ENCODE measurements at places on chromosomes 13 and 19.

DNA sequence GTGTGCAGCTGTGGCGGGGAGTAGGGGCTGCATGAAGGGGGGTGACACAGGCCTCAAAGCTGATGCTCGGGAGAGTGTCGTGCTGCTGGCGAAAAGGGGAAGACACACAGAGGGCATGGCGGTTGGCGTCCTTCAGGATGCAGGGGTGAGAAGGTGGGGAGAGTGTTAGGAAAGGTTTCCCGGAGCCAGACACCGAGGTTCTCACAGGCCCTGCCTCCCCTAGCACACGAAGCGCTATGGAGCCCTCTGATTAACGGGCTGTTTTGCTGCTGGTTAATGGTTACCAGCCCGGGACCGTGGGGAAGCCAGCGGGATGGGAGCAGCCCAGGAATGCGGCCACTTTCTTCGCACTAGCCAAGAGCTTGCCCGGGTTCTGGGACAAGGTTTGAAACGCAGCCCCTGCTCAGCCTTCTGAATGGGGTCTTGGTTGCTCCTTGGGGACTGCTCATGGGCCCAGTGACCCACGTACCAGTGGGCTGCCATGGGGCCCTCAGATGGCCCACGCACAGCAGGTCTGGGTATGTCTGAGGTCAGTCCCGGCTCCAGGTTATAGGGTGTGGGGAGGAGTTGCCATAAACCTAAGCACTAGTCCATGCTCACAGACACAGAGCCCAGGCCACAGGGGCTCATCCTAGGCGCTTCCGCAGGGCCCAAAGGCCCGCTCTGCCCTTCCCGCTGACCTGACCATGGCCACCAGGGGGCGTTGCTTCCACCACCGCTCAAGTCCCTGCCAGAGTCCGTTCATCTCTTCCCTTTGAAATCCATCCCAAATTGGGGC lies 31.3 kb upstream of the ISYNA1 start:
- DNase-seq, result peak; percentile 77

- DNase-seq, result no peak
These were observed 17.8 kb upstream of the LATS2 start for GRCh38 chr13:21079221-21079620.

DNA sequence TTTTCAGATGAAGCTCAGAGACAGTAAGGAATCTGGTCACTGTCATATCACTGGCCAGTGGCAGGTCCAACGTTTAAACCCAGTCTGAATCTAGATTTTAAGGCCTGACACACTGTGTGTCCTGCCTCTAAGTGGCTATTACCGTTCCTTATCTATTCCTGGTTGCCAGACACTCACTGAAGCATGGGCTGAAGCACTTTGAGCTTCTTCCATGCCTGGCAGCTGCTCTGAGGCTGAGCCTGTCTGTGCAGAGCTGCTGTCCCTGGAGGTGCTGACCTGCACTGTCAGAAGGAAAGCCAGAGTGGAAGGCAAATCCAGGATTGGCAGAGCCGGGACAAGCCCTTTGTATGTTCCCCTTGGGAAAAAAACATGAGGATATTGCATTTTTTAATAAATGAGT lies 109.2 kb upstream of the SLC7A1 start:
- no peak for DNase-seq

DNA sequence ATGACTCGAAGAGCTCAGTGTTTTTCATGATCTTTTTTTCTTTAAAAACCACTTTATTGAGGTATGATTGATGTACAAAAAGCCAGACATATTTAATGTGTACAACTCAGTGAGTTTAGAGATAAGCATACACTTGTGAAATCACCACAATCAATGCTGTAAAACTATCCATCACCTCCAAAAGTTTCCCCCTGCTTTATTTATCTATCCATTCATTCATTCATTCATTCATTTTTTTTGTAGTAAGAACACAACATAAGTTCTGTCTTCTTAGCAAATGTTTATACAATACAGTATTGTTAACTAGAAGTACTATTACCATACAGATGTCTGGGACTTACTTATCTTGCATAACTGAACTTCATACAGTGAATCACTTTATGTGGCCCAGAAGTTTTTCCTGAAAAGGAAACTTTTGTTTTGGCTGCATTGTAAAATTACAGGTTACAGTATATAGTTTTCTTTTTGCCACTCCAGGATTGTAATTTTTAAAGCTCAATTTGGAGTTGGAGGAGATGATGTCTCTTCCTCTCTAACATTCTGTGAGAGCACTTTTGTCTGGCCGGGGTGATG lies 6.7 kb downstream of the RAP2A start:
- no peak for DNase-seq

DNA sequence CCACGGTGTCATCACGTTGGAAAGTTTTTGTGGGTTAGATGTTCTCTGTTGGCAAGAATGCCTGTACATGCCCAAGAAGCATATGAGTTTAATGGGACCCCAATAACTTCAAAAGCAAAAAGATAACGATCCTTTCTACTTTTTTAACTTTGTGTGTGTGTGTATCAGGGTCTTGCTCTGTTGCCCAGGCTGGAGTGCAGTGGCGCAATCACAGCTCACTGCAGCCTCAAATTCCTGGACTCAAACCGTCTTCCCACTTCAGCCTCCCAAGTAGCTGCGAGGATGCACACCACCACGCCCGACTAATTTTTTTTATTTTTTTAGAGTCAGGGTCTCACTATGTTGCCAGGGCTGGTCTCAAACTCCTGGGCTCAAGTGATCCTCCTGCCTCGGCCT lies 34.3 kb upstream of the TPM4 start:
- no peak for DNase-seq

DNA sequence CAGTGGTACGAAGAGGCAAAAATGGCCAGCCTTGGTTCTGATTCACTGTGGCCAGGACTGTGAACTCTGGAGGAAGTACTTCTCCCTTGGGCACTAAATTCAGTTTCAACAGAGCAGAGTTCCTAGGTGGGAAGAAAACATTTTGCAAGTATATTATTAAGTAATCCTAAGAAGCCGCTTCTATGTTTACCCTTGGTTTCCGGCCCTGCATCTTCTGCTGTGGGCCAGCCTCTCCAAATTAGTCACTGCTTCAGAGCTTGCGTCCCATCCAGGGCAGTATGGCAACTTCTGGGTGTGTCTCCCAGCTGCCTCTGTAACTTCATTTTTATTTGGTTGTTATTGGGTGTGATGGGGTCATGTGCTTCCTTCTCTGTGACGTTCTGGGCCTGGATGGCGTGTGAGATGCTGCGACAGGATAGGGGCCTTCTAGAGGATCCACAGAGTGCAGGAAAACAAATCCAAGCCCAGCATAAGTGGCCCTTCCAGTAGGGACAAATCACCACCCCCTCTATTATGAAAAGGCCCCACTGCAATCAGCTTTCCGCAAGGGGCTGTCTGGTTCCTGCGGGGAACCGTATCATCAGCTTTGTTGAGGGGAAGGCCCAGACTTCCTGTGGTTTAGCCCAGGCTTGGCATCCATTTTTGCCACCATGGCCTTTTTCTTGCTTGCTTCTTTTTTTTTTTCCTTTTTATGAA lies 55.1 kb upstream of the C1QTNF9 start:
- peak; percentile 69 for DNase-seq

GRCh38 chr19:40598121-40598917 lies 2.9 kb upstream of the LTBP4 start:
- peak; percentile 88 for DNase-seq

GRCh38 chr19:15235781-15236180 lies 3.5 kb upstream of the EPHX3 start:
- no peak for DNase-seq

GRCh38 chr13:27404680-27405079 lies 19.7 kb upstream of the GTF3A start:
- DNase-seq, result no peak

- no peak for DNase-seq
These were observed 629.7 kb downstream of the LIG4 start for GRCh38 chr13:107585469-107586180.

- DNase-seq, result no peak
These were observed 372.7 kb downstream of the LIG4 start for GRCh38 chr13:107842562-107843180.

DNA sequence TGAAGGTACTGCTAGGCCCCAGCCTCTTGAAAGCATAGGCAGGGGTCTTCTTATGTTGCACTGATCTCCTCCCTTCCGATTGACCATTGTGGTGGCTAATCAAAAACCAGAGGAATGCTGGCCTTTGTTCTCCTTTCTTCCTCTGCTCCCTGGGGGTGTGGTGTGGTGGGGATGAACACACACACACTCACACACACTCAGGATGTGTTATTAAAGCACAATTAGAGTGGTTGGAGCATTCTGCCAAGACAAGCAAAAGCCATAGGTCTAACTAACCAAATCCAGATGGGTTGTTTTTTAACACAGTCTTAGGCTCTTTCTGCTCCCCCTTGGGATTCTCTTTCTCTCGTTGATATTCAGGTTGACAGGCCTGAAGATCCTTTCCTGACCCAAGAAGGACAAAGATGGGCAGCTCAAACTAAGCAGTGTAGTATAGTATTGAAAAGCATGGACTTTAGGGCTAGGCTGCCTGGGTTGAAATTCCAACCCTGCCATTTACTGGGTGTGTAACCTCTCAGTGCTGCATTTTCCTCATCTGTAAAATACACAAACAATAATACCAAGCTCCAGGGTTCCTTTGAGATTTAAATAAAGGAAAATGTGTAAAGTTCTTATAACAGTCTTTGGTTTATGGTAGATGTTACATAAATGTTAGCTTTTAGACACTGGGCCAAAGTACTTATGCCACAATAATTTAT lies 25.5 kb upstream of the DGKH start:
- no peak for DNase-seq

- DNase-seq, result no peak
These were observed 90.2 kb downstream of the RAB20 start for GRCh38 chr13:110471156-110471832.

- no peak for DNase-seq
These were observed 94.2 kb upstream of the MCF2L start for GRCh38 chr13:112874751-112875300.

DNA sequence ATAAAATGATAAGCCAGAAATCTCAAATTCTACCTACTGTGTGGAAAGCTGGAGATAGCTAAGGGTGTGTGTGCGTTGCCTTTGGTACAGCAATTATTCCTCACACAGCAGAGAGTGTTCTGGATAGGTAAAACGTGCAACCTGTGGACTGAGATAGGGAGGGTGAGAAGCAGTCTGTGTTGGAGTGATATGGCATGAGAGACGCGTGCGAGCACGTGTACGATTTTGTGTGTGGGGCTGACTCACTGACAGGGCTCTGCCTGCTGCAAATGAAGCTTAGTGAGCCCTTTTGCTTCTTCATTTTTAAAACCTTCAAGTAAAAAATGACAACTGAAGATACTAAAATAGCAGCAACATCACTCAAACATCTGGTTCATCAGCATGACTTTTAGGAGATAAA lies 35.7 kb upstream of the SLC10A2 start:
- DNase-seq, result no peak

- no peak for DNase-seq
These were observed 2057.1 kb upstream of the PCDH20 start for GRCh38 chr13:63472711-63473110.

DNA sequence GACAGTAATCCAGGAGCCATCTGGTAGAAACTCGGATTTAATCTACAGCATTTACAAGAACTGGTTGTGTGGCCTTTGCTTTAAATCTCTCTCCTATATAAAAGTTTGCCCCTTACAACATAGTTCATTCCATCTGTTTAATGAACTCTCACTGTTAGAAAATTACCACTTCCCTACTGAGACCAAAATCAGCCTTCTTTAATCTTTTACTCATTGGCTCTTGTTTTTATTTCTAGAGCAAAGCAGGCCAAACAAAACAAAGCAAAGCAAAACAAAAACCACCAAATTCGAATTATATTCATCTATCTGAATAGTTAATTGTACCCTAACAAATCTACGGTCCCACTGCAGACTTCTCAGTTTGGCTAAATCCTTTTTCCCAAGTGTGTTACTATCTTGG lies 127.0 kb downstream of the UGGT2 start:
- no peak for DNase-seq

DNA sequence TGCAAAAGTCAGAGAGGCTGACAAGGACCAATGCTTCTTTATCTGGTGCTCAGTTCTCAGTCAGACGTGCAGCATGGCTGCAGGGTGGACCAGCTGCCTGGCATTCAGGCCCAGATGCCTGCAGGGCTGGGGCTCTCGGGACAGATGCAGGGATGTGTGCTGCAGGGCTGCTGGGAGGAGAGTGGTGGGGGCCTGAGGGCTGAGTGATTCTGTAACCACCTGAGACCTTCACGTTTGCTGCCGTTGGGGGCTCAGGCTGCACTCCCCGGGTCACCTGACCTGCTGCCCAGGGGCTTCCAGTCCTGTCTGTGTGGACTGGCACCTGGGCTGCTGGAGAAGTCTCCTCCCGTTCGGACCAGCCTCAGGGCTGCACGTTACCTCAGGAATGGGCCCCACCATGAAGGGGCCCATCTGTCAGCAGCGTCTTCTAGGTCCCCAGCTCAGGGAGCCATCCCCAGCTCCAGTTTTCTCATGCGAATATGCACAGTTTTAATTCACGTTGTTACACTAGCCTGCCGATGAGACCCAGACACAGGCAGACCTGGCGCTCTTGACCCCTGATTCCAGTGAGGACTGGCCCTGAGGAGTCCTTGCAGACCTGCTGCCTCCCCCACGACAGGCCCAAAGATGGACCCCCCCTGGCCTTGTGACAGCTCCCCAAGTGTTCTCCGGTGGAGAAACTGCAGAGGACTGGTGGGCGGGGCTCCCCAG lies 16.9 kb downstream of the KCTD15 start:
- no peak for DNase-seq

- no peak for DNase-seq
These were observed 473.6 kb upstream of the SPRY2 start for GRCh38 chr13:80814541-80814940.

DNA sequence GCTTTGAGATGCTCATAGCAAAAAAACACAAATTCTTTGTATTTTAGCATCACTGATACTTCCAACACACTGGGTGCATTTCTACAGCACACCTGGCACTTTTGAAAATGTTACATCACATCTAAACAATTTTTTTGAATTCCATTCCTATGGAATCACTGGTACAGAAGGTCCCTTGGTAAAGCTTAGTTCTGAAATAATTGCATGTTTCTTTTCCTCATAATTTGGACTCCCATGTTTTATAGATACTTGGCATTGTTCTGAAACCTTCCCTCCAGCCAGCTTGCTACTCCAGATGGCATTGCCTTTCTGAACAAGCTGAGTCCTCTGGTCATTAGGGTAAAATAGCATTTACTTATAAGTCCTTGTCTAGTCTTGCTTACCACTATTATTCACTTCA lies 481.3 kb upstream of the GPC6 start:
- no peak for DNase-seq

GRCh38 chr19:4968462-4969291 lies at the start of gene KDM4B:
KDM4B (plus strand) TSS chr19:4969113; CDS start chr19:5032891, 63,778 bp downstream.
- peak; percentile 99 for DNase-seq

DNA sequence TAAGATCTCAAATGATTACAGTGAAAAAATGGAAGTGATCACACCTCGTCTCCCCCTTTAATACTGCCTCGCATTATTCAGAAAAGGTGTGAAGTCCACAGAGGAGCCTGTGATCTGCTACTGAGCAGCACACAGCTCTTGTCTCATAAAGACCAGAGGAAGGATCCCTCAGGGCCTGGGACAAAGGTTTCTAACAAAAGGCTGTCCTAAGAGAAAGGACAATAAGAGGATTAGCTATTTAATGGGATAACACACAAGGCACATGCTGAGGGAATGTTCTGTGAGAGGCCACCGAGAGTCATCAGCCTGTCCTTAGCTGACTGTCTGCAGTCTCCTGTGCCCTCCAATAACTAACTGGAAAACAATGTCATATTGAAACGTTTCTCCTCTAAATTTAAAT lies 26.7 kb downstream of the EBPL start:
- DNase-seq, result no peak

Measured in stimulated activated CD4-positive, alpha-beta T cell treated with anti-CD3 and anti-CD28 coated beads, Interleukin-15, amount 100 ng/mL, for 24 hours (primary cell).